ENCODE measurements at places on chromosomes 4 and X. TPM values are rescaled to one million over a fixed set of nuclear protein-coding genes. Genes with fewer than 3 reads are reported as not detected.

RTL5 gene
- 7.5 TPM for total RNA-seq

RAI2 gene
- total RNA-seq: 23.8 TPM

SSX1 gene
- not detected for total RNA-seq

SGCB gene
- total RNA-seq: 87.5 TPM

CLDN34 gene
- total RNA-seq: 0.68 TPM

CXCL13 gene
- total RNA-seq: not detected

CCDC120 gene
- total RNA-seq: 1.4 TPM

DNA sequence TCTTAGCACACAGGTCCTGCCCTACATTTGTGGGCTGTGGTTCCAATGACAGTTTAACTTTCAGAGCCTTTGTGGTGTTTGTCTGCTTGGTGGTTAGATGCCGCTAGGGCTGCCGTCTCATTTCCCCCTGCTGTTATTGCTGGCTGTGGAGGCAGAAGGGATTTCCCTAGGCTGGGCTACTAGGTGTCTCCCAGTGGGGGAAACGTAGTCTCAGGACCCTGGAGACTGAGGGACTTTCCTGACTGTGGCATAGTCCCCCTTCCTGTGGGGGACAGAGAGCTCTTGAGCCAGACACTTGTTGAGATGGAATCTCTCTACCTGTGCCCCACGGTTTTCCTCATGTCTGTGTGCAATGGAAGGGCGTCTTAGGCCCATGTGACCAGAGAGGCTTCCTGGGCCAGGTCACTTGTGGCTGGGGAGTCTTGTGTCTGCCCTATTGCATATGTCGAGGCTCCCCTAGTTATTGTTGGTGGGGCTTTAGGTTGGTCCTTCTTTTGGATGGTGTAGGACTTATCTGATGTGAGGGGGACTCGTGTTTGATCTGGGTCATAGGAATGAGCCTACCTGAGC, 68.2 kb downstream of the ARHGAP10 start:
- peak overlapping the region; percentile 23 for H3K27ac ChIP-seq
- H3K4me1 ChIP-seq: no peaks in the 10 kb centered on the region
- H3K27me3 ChIP-seq: no peaks in the 10 kb centered on the region

- no peaks in the 10 kb centered on the region for H3K36me3 ChIP-seq
- H3K27ac ChIP-seq: no peak overlapping the region
These were observed 471.8 kb upstream of the FTHL17 start for GRCh38 chrX:31543634-31544033.

GRCh38 chr4:141020801-141021261, 112.4 kb downstream of the RNF150 start:
- no peak for DNase-seq
- peak overlapping the region; percentile 83 for H3K27ac ChIP-seq
- H3K4me1 ChIP-seq: no peaks in the 10 kb centered on the region
- H3K36me3 ChIP-seq: no peaks in the 10 kb centered on the region
- no peak overlapping the region for H3K4me3 ChIP-seq
- no peaks in the 10 kb centered on the region for H3K27me3 ChIP-seq

- DNase-seq: no peak
- no peaks in the 10 kb centered on the region for H3K4me1 ChIP-seq
- no peak overlapping the region for H3K27ac ChIP-seq
- peaks cover 8% of the 10 kb centered on the region for H3K36me3 ChIP-seq
These were observed 170.8 kb upstream of the NUDT6 start for GRCh38 chr4:123093236-123093635.

- no peak overlapping the region for H3K4me3 ChIP-seq
- no peak for DNase-seq
- no peak overlapping the region for H3K27ac ChIP-seq
- no peaks in the 10 kb centered on the region for H3K4me1 ChIP-seq
- no peaks in the 10 kb centered on the region for H3K27me3 ChIP-seq
These were observed 63.9 kb upstream of the NLGN4X start for GRCh38 chrX:6292599-6292998.

- no peaks in the 10 kb centered on the region for H3K36me3 ChIP-seq
- H3K4me3 ChIP-seq: no peak overlapping the region
- no peak overlapping the region for H3K27ac ChIP-seq
- H3K27me3 ChIP-seq: no peaks in the 10 kb centered on the region
- DNase-seq: no peak
These were observed 27.1 kb downstream of the AWAT2 start for GRCh38 chrX:70022616-70023015.

GRCh38 chrX:47498411-47498810, 15.4 kb upstream of the ZNF41 start:
- DNase-seq: no peak
- no peaks in the 10 kb centered on the region for H3K4me1 ChIP-seq
- H3K27me3 ChIP-seq: no peaks in the 10 kb centered on the region
- H3K27ac ChIP-seq: no peak overlapping the region
- no peaks in the 10 kb centered on the region for H3K36me3 ChIP-seq

DNA sequence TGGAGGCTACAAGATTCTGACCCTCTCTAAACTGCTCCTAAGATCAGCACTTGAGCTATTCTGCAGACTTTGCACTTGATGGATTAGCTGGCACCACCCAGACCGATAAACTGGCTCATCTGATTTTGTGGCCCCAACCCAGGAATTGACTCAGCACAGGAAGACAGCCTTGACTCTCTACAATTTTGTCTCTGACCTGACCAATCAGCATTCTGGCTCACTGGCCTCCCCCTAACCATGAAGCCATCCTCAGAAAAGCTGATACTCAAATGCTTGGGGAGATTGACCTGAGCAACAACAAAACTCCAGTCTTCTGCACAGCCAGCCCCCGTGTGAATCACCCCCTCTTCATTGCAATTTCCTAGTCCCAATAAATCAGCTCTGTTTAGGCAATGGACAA, 195.4 kb upstream of the PPP1R2C start:
- H3K4me1 ChIP-seq: no peaks in the 10 kb centered on the region
- no peak overlapping the region for H3K27ac ChIP-seq

- H3K36me3 ChIP-seq: no peaks in the 10 kb centered on the region
- no peaks in the 10 kb centered on the region for H3K4me1 ChIP-seq
- H3K27ac ChIP-seq: no peak overlapping the region
- H3K27me3 ChIP-seq: no peaks in the 10 kb centered on the region
- H3K4me3 ChIP-seq: no peak overlapping the region
These were observed 99.6 kb upstream of the CCSER1 start for GRCh38 chr4:90027565-90027964.

DNA sequence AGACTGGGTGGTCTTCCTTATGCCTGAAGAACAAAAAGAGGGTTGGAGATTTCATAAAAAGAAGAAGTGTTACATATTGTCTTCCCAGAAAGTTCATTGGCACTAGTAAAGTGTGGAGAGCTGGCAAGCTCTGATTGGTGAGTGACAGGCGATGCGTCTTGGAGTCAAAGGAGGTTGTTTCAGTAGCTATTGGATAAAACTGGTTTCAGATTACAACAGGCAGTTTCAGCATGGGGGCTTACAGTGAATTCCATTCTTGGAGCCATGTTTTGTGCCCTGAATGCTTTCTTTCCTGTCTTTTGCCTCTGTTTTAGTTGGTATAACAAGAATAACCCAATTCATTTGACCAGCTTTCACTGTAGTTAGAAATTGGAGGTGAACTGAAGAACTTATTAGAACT, 750.5 kb downstream of the ADGRL3 start:
- no peak overlapping the region for H3K4me3 ChIP-seq
- H3K27me3 ChIP-seq: no peaks in the 10 kb centered on the region
- no peak overlapping the region for H3K27ac ChIP-seq
- DNase-seq: no peak
- no peaks in the 10 kb centered on the region for H3K36me3 ChIP-seq

DNA sequence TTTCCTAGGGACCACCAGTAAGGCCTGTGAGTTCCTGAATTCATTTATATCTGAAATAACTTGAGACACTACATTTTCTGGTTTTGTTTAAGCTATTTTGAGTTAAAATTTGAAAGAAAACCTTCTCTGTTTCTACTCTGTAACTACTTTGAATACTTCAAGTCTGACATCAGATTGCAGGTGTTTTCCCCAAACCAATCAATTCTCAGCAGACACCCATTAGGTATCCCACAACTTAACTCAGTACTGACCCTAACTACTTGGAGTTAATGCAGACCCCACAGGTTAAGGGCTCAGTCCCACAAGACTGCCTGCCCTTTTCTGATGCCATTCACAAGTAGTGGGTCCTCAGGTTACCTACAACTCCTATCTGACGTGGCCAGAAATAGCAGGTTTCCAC, 1100.0 kb upstream of the SLIT2 start:
- H3K4me3 ChIP-seq: no peak overlapping the region
- H3K36me3 ChIP-seq: no peaks in the 10 kb centered on the region
- no peak overlapping the region for H3K27ac ChIP-seq
- no peaks in the 10 kb centered on the region for H3K27me3 ChIP-seq
- H3K4me1 ChIP-seq: no peaks in the 10 kb centered on the region
- no peak for DNase-seq

- no peak for DNase-seq
- H3K27ac ChIP-seq: no peak overlapping the region
- H3K4me1 ChIP-seq: no peaks in the 10 kb centered on the region
These were observed 201.9 kb upstream of the BOD1L1 start for GRCh38 chr4:13829457-13829856.

- H3K4me3 ChIP-seq: no peak overlapping the region
- DNase-seq: no peak
- H3K4me1 ChIP-seq: no peaks in the 10 kb centered on the region
- no peak overlapping the region for H3K27ac ChIP-seq
- H3K36me3 ChIP-seq: no peaks in the 10 kb centered on the region
- H3K27me3 ChIP-seq: no peaks in the 10 kb centered on the region
These were observed 7.8 kb upstream of the GLOD5 start for GRCh38 chrX:48753708-48754228.

DNA sequence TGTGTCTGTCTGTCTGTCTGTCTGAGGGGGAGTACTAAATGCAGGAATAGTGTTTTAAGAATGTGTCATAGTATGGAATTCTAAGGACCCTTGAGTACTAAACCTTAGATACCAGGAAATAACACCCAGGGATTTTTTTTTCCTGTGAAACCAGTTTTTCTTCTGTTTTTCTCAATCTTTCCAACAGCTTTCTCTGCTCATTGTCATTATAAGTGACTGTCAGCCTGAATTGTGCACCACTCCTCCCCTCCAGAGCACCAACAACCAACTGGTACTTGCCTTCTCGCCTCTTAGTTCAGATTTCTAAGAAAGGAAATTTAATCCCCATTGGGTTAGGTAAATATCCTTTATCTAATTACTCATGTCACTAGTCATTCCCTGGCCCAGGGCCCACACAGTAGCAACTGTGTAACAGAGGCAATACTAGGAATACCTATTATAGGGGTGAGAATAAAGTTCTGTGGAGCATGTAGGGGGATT, 320.6 kb downstream of the ADGRL3 start:
- no peaks in the 10 kb centered on the region for H3K4me1 ChIP-seq
- no peak for DNase-seq
- H3K27me3 ChIP-seq: no peaks in the 10 kb centered on the region
- H3K4me3 ChIP-seq: no peak overlapping the region

DNA sequence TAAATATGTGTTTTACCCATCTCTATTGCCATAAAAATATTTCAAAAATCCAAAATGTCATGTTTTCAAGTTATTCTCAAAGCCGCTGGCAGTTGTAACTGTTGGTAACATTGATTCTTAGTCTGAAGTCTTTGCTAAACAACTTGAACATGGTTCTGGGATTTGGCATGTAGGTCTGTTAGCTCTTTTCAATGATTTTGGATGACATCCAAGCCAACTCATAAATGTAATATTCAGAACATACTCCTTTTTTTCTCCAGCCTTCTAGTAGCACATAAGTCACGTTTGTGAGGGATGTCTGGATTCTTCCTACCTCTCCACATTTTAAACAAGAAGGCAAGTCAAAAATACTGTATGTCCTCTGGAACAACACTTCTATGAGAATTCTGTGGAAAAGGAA, 305.3 kb downstream of the PRR32 start:
- H3K4me3 ChIP-seq: no peak overlapping the region
- DNase-seq: no peak
- H3K27ac ChIP-seq: no peak overlapping the region
- no peaks in the 10 kb centered on the region for H3K27me3 ChIP-seq
- no peaks in the 10 kb centered on the region for H3K4me1 ChIP-seq

GRCh38 chrX:37685381-37686359, at the start of gene XK:
XK (plus strand) TSS chrX:37685791; CDS start chrX:37685962, 171 bp downstream.
- H3K27me3 ChIP-seq: no peaks in the 10 kb centered on the region
- H3K36me3 ChIP-seq: no peaks in the 10 kb centered on the region
- DNase-seq: peak; percentile 76
- peak within 1 kb of the TSS; percentile 85 for H3K27ac ChIP-seq
- H3K4me3 ChIP-seq: peak within 1 kb of the TSS; percentile 34
- H3K4me1 ChIP-seq: peaks cover 27% of the 10 kb centered on the region

DNA sequence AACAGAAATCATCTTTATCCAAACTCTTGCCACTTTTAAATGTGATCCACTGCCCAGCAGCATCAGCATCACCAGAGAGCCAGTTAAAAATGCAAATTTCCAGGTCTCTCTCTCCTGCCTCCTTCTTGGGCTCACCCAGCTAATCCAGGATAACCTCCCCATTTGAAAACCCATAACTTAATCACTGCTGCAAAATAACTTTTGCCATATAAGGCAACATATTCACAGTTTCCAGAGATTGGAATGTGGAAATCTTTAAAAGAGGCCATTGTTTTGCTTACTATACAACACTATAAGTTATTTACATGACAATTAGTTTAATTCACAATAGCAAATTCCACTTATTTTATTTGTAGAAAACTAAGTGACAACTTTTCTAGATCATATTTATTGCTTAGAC, 4.8 kb upstream of the EXOSC9 start:
- H3K27ac ChIP-seq: no peak overlapping the region
- no peaks in the 10 kb centered on the region for H3K36me3 ChIP-seq
- no peaks in the 10 kb centered on the region for H3K4me1 ChIP-seq
- DNase-seq: no peak

GRCh38 chr4:108433832-108434231, 186.5 kb upstream of the RPL34 start:
- H3K4me3 ChIP-seq: no peak overlapping the region
- H3K27ac ChIP-seq: no peak overlapping the region
- H3K27me3 ChIP-seq: no peaks in the 10 kb centered on the region

GRCh38 chr4:4316150-4316495, 26.1 kb downstream of the ZBTB49 start:
- H3K4me1 ChIP-seq: no peaks in the 10 kb centered on the region
- no peak overlapping the region for H3K4me3 ChIP-seq
- H3K27ac ChIP-seq: no peak overlapping the region
- no peaks in the 10 kb centered on the region for H3K27me3 ChIP-seq
- H3K36me3 ChIP-seq: peaks cover 12% of the 10 kb centered on the region
- DNase-seq: peak; percentile 33

GRCh38 chr4:23890369-23891063, 669 bp upstream of the PPARGC1A start:
- DNase-seq: no peak
- no peaks in the 10 kb centered on the region for H3K36me3 ChIP-seq
- H3K27me3 ChIP-seq: no peaks in the 10 kb centered on the region
- H3K4me3 ChIP-seq: peak overlapping the region; percentile 57
- H3K4me1 ChIP-seq: peaks cover 11% of the 10 kb centered on the region
- H3K27ac ChIP-seq: peak overlapping the region; percentile 90

Data from sigmoid colon (tissue), 7 donors.